ENCODE measurements at places on chromosomes 3 and 15. TPM values are rescaled to one million over a fixed set of nuclear protein-coding genes. Genes with fewer than 3 reads are reported as not detected.

- no peak for DNase-seq
Observed at GRCh38 chr3:125695688-125696087, 100.4 kb upstream of the OSBPL11 start.

- DNase-seq, result peak; percentile 82
Observed at GRCh38 chr3:179653096-179653797, 407 bp downstream of the USP13 start.

- no peak for DNase-seq
Observed at GRCh38 chr15:68425428-68426060, 6.4 kb downstream of the ITGA11 start.

The PLA2G4B gene
- total RNA-seq, result 3.6 TPM

- peak; percentile 79 for DNase-seq
Observed at GRCh38 chr3:21750831-21751391, at the start of gene ZNF385D. Gene ZNF385D, minus strand, starts transcription at chr3:21751210. Its CDS starts 294 bp downstream, at chr3:21750916.

GRCh38 chr15:67900621-67901147 lies 60.8 kb upstream of the RNU6-1 start:
- no peak for DNase-seq

The TBC1D23 gene
- 33.2 TPM for total RNA-seq

The C3orf22 gene
- not detected for total RNA-seq

The CIB2 gene
- total RNA-seq, result 21.9 TPM

- no peak for DNase-seq
Observed at GRCh38 chr15:79978655-79979514, 7.9 kb upstream of the BCL2A1 start.

GRCh38 chr3:19248767-19249166 lies 100.5 kb downstream of the KCNH8 start:
- no peak for DNase-seq

- no peak for DNase-seq
Observed at GRCh38 chr15:55247311-55247710, 42.3 kb downstream of the RAB27A start.

DNA sequence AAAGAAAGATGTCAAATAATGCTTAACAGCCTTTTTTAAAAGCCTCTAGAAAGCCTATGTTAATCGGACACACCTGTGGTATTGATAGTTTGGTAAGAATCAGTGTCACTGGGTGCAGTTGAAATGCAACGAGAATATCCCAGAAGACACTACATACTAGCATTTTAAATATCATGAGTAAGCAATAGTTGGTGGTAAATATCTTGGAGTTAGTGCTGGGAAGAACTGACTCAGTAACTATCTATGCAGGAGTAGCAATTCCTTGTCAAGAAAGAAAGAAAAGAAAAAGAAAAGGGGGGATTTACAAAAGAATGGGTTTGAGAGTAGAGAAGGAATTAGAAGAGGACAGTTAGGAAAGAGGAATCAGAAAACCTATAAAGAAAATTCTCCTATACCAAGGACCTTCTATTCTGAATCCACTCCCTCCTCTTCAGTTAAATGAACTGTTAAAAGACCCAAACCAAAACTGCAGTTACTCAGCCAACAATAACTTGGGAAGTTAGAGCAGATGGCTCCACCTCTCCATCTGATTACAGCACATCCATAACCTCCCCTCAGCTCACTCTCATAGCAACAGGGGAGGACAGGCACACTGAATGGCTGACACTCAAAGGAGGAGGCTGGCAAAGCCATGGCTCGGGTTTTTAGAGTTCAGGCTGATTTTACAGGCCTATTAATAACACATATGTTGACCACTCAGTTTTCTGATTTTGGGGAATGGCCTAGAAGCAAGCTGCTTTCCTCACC lies 207.6 kb upstream of the MDFIC2 start:
- no peak for DNase-seq

- DNase-seq, result no peak
Observed at GRCh38 chr15:78407608-78408354, 30.2 kb upstream of the IREB2 start.

DNA sequence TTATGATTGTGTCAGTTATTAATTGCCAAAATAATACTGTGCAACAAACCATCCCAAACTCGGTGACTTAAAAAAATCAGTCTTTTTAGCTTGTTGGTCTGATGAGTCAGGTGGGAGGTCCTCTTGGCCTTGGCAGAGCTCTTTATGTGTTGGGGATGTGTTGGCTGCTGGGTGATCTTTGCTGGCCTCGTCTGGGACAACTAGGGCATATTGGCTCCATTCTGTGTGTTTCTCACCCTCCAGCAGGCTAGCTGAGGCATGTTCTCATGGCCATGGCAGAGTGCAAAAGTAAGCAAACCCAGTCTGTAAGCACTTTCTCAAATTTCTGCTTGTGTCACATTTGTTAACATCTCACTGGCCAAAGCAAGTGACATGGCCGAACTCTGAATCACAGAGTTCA lies 251.6 kb downstream of the RPLP1 start:
- no peak for DNase-seq

DNA sequence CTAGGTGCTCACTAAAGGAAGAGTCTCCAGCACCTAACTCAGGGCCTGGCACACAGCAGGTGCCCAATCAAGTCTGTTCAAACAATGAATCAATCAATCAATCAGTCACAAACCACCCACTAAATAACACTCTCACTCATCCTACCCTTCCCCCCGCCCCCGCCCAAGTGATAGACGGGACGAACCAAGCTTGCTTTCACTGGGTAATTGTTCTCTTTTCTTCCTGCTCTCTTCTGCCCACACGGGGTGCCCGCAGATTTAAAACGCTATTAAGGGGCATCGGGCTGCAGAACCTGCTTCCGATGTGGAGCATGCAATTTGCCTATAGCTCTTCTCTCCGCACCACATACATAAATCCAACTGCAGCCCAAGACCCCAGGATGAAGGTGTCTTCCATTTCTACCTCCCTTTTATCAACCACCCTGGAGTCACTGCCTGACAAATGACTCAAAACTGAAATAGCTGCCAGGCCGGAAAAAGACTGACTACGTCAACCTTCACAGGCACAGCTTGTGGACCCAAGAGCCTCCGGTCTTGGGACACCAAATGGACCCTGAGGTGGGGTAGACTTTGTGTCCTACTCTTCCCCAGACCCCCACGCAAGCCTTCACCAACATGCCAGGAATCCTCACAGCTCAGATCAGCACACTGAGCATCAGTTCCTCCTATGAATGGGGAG lies 1.7 kb downstream of the KLHL25 start:
- no peak for DNase-seq

DNA sequence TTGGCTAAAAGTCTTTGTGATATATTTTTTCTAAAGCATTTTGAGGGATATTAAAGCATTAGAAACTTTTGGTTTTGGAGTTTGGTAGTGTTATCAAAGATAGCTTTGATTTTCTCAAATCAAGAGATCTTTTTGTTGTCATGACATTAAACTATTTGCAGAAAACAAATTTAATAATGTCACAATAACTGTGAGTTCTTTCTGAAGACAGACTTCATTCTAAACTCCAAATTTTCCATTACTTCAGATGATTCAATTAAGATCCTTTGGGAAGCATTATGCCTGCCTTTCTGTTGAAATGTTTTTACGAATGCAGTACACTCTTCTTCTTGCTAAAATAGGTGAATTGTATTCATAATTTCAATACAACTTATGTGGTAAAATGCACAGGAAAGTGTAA lies 145.4 kb downstream of the ALCAM start:
- no peak for DNase-seq

GRCh38 chr15:51335538-51336410 lies 2.6 kb downstream of the CYP19A1 start:
- no peak for DNase-seq

DNA sequence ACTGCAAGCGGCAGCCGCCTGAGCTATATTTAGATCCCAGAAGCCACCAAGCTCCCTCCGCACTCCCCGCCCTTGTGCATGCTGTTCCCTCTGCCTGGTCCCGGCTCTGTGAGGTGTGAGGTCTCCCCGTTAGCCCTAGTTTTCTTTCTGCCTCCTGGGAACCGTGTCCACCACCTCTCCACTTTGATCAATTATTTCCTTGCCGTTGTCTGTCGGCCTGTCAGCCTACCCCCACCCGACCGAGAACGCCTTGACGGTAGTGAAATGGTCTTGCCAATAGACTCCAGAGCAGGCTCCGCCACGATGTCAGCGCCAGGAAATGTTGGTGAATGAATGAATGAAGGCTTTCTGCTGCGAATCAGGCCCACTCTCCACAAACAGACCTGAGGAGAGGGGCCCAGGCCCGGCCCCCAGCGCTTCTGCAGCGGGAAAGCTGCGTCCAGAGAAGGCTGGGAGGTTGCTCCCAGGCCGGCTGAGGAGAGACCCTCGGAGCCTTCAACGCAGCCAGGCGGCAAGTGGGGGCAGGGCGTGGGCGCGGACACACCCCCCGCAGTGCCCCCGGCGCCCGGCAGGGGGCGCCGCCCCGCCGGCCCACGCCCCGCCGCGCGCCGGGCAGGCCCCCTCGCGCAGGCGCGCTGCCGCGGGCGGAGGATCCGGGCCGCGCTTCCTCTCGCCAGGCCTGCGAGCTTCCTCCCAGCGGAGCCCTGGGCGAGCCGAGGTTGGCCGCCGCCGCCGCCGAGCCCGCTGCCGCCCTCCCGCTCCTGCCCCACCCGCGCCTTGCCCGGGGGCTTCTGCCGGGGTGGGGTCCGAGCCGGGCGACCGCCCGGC lies at the start of gene CSK:
Gene CSK (plus strand): TSS at position 650 of the 828 bp plus-strand sequence. CDS start 16,218 bp downstream, outside the sequence.
- DNase-seq, result peak; percentile 86

The RBP2 gene
- total RNA-seq, result not detected

The IRAK2 gene
- total RNA-seq, result 1.7 TPM

DNA sequence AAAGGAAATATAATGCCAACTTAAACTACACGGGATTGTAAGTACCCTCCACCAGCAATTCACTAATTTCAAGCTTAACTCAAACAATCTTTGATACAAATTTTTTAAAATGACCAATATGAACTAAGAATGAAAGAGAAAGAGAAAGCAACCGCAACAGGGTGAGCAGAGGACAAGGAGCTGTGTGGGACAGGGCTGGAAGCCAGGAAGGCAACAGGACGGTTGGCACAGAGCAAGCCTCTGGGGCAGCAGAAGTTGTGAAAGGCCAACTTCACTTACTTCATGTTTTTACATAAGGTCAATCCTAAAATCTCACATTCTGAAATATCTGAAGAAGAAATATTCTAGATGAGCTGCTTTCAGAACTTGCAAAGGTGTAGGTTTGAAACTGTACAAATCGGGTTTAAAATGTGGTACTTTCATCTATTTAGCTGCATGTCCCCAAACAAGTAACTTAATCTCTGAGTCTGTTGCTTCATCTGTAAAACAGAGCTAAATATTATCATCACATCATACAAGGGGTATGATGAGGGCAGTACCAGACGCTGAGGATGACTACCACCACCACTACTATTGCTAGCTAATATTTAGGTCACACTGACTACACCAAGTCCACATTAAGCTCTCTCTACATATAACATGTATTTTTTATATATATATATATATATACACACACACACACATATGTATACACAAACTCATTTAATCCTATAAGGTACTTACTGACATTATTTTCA lies 101.7 kb downstream of the IGSF11 start:
- peak; percentile 61 for DNase-seq

- DNase-seq, result no peak
Observed at GRCh38 chr3:124142389-124142970, 150.6 kb upstream of the ROPN1 start.

The TF gene
- 5.6 TPM for total RNA-seq

DNA sequence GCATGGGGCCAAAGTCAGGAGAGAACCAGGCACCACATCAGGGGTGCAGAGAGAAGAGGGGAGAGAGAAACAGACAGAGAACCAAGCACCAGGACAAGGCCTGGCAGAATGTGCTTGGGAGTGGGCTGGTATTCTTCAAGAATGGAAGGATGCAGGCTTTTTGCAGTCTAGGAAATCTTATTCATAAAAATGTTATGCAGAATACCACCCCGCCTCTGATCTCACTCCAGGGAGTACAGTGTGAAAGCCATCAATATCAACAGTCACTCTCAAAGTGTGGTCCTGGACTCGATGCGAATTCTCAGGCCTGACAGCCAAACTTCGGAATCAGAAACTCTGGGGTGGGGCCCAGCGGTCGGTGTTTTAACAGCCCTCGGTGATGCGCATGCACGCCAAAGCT lies 16.9 kb downstream of the NTRK3 start:
- no peak for DNase-seq

DNA sequence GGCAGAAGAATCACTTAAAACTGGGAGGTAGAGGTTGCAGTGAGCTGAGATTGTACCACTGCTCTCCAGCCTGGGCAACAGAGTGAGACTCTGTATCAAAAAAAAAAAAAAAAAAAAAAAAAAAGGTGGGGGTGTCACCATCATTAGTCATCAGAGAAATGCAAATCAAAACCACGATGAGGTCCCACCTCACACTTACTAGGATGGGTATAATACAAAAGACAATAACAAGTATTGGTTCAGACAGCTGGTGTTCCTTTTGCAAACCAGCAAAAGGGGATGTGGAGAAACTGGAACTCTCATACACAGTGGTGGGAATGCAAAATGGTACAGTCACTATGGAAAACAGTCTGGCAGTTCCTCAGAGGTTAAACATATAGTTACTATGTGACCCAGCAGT lies 78.7 kb upstream of the TSC22D2 start:
- no peak for DNase-seq

DNA sequence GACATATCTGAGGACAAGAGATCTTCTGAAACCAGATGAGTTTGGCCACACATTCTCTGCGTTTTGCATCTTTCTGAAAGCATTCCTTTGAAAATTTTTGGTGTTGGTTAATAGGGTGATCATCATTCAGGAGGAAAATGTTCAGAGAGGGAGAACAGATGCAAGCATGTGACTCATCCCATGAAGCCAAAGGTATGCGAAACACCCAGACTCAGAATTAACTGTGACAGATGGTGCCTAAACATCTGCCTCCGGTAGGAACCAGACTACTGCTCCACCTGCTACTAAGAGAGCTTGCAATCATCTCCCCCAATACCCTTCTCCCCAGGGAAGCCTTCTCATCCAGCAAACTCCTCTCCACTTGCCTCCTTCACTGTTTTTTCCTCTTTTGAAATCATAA lies 46.2 kb downstream of the TRIM69 start:
- no peak for DNase-seq

The KNL1 gene
- 0.51 TPM for total RNA-seq

The WWTR1 gene
- total RNA-seq, result 37.9 TPM

The CPN2 gene
- total RNA-seq, result 2.4 TPM

DNA sequence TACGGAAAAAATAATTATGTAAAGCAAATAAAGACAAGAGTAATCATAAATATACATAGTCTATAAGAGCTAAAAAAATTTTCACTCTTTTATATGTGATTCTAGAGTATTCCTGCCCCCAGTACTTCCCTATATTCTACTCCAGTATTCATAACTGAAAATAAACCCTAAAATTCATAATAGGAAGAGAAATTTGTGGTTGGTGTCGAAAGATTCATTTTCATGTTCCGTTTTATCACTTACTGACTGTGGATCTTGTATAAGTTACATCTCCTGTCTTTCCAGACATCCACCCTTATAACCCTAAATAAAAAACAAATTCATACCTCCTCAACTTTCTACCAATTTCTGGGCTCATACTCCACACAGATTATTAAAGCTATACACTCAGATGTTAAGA lies 16.0 kb upstream of the MBNL1 start:
- DNase-seq, result no peak

GRCh38 chr15:59221511-59222505 lies 15.2 kb downstream of the LDHAL6B start:
- DNase-seq, result no peak
